ENCODE measurements at places on chromosomes 5 and 9.

DNA sequence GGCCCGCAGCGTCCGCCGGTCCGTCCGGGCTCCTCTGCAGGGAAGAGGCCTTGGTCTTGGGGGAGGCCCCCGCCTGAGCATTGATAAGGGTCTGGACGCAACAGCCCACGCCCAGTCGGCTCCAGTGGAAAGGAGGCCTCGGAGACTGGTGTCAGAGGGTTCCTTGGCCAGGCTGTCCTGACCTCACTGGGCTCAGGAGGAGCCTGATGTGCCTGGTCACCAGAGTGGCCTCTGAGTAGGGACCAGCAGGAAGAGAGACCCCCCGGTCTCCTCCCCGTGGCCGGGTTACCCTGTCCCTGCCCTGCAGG lies 13.2 kb downstream of the LMX1B start:
- DNase-seq, result no peak

GRCh38 chr5:5335700-5336264 lies 86.7 kb upstream of the ICE1 start:
- DNase-seq, result no peak

- no peak for DNase-seq
Measured at GRCh38 chr5:172754596-172755356, 16.2 kb downstream of the DUSP1 start.

DNA sequence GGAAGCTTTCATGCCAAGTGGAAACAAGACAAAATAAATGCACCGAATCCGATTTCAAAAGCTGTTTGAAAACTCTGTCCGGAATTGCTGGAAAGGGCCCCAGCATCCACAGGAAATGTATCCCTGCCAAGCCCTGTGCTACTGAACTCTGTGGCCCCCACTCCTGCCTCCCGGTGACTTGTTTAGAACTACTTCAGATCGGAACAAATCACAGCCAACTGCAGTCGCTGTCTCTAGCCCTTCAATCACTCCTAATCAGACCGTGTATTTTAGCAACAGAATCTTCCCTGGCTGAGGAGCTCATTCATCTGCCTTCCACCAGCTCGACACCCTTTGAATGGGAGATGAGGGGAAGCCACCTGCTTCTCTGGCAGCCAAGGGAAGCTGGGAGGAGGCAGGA lies 94.1 kb downstream of the KCNIP1 start:
- no peak for DNase-seq
